Hypothalamus (tissue), 51 donors: ENCODE measurements at places on chromosomes 13 and 19.
A peak's percentile ranks its signal among the peaks of the same experiment; 100 is the strongest.

DNA sequence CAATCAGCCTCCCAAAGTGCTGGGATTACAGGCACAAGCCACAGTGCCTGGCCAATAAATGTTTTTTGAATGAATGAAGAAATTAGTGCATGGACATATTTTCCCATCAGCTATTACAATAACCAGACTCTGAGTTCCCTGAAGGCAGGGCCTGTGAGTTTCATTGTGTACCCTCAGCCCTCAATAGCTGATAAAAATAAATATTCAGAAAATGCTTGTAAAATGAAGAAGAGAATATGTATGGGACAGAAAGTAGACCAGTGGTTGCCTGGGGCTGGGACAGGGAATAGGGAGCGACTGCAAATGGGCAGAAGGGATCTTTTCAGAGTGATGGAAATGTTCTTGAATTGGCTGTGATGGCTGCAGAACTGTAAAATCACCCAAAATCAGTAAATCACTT is 28.8 kb downstream of the NUMBL start:
- DNase-seq: no peak

DNA sequence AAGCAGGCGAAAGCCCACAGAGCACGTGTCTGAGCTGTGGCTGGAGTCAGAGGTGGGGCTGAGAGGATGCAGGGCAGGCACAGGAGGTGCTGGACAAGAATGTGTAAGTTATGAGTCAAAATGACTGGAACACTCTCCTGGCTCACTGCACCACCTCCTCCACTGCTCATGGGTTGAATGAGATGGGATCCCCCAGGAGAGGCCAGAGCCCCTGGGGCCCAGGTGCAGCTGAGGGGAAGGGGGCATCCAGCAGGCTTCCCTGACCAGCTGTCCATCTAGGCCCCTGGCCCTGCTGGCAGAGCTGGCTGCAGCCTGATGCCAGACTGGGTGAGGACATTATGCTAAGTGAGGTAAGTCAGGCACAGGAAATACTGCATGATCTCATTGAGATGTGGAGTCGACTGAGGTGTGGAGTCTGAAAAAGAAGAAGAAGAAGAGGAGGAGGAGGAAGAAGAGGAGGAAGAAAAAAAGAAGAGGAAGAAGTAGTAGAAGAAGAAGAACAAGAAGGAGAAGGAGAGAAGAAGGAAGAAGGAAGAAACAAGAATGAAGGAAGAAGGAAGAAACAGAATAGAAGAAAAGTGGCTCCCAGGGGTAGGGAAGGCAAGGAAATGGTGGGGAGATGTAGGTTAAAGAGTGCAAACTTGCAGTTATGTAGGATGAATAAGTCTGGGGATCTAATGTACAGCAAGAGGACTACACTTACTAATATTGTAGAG is 747.4 kb downstream of the UQCRFS1 start:
- no peak for DNase-seq

DNA sequence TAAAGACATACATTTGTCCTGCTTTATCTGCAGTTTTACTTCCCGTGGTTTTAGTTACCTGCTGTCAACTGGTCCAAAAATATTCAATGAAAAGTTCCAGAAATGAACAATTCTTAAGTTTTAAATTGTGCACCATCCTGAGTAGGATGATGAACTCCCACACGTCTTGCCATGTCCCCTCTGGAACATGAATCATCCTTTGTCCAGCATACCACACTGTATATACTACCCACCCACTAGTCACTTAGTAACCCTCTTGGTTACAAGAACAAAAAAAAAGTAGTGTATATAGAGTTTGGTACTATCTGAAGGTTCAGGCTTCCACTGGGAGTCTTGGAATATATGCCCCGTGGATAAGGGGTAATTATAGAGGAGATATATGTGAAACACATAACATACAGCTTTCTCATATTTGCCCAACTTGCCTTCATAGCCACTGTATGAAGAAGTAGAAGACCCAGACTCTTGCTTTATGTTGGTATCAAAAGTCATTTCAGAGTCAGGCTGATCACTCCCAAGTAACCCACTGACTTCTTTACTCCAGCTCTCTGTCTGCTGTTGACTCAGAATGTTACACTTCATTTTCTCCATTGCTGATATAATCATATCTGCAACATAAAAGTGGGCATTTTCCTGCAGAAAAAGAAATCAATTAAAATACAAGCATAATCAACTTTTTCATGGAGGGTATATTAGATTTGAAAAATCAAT is 19.3 kb downstream of the RUBCNL start:
- DNase-seq: no peak

- no peak for DNase-seq
Measured at GRCh38 chr13:20181188-20181587, 11.6 kb downstream of the GJB2 start.

DNA sequence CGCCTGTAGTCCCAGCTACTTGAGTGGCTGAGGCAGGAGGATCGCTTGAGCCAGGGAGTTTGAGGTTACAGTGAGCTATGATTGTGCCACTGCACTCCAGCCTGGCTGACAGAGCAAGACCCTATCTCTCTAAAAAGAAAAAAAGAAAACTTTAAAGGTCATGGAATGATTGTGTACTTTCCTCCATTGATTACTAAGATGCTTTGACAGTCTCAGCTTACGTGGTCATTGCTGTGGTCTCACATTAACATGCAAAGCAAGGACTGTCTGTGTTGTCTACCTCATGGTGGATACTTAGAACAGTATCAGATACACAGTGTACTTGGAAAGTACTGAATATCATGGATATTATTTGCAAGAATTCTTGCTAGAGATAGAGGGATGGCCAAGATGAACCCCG is 14.0 kb upstream of the TNFSF14 start:
- no peak for DNase-seq

DNA sequence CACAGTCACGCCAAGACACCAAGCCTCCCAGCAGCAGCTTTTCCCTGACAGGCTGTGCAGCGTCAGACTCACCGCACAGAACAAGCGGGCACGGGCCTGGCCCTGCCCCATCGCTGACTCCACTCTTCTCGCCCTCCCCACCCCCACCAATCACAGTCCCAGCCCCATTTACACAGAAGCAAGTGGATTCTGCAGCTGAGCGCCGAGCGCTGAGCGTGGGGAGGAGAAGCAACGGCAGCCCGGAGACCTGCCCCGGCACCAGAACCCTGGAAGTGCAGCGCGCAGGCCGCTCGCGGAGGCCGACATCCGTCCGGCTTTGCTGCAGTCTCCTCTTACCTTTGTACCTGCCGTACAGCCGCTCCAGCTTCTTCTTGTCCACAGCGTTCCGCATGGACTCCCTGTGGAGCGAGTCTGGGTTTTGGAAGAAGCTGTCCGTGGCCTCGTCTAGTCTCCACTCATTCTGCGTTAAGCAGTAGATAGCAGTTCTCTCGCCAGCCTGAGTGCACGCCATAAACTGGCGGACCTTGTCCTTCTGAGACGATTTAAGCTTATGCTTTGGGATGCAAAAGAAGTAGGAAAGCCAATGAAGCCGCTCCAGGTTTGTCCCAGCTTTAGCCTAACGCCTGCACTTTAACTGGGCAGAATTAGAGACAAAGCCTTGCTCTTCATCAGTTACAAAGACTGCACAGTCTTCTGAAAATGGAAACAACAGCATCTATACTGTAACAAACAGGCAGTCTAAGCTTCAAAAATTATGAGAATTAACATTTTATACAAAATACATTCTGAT is 6.8 kb downstream of the DCUN1D2 start:
- DNase-seq: peak; percentile 16

GRCh38 chr19:45142726-45143110 is 18.1 kb downstream of the NKPD1 start:
- no peak for DNase-seq

GRCh38 chr19:16031872-16032200 is 44.5 kb upstream of the TPM4 start:
- no peak for DNase-seq

DNA sequence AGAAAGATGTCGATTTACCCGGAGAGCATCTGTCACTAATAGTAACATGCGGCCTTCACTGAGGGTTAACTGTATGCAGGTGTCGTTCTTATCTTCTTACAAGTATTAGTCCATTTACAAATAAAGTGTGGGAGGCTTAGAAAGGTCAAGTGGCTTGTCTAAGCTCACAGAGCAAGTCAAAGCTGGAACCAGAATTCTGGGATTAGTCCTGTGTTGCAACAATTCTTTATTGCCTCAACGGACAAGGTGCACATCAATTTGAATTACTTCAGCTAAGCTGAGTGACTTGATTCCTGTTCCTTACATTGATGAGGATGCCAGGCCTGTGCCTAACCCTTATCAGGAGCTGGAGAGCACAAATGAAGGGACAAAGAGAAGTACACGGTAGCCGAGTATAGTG is 1193.6 kb downstream of the UQCRFS1 start:
- DNase-seq: no peak

DNA sequence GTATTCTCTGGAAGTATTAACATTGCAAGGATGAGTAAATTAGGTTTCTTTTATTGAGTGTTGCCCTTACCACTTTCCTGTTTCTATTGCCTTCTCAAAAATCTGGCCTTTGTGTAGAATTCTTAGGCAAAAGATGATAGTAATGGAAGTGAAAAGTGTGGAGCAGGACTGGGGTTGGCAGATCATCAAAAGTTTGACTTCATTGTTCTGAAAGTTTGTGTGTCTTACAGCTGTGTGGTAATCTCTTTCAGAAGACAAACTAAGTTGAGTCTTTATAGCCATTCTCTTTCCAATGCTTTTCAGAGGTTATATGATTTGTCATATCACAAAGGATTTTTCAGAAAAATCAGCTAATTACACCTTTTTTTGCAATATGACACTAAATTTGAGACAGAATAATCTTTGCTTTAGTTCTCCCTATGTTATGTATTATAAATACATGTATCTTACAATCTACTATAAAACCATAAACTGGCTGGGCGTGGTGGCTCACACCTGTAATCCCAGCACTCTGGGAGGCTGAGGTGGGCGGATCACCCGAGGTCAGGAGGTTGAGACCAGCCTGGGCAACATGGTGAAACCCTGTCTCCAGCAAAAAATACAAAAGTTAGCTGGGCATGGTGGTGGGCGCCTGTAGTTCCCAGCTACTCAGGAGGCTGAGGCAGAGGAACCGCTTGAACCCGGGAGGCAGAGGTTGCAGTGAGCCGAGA is 8.7 kb upstream of the KCNRG start:
- no peak for DNase-seq

DNA sequence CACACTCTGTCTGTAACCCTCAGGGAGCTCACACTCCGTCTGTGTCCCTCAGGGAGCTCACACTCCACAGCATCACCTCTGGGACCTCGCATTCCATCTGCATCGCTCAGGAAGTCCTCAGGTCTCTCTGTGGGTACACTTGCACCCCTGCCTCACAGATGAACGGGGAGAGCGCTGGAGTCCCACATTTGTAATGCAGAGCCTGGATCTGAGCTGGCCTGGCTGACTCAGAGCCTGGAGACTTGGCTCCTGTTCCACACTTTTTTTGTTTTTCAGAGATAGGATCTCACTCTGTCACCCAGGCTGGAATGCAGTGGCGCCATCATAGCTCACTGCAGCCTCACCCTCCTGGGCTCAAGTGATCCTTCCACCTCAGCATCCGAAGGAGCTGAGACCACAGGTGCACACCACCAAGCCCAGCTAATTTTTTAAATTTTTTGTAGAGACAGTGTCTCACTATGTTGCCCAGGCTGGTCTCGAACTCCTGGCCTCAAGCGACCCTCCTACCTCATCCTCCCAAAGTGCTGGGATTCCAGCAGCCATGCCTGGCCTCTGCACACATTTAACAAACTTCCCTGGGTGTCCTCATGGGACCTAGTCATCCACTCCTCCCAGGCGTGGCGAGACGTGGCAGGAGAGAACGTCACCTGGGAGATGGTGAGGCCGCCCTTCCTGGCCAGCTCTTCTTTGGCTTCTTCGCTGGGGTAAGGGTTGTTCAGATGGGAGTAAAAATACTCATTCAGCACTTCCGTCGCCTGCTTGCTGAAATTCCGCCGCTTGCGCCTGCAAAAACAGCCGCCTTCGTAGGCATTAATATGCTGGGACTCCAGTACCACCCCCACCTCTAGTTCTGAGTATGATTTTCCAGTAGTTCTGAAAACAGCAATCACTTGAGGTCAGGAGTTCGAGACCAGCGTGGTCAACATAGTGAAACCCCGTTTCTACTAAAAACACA is 31.0 kb downstream of the CILP2 start:
- no peak for DNase-seq

DNA sequence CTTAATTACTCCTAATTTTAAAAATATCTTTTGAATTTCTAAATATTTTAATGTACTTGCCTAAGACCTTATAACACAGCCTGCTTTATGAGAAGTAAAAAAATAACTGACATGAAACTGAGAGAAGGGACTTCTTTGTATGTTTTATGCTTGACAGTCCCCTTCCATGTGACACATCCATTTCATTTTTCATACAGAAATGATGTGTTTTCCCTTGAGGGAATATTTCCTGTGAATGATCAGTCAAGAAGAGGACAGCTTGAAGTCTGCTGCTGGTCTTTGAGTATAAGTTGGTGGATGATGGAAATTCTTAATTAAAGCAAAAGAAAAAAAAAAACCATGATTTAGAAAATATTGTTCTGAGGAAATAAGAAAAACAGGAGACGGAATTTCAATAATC is 230.4 kb upstream of the KLHL1 start:
- DNase-seq: no peak

- DNase-seq: no peak
Measured at GRCh38 chr19:10289167-10289835, 451 bp upstream of the ICAM5 start.
